Activated naive CD8-positive, alpha-beta T cell treated with anti-CD3 and anti-CD28 coated beads for 36 hours (primary cell): ENCODE measurements at places on chromosomes 16 and 17.

- H3K4me1 ChIP-seq = no peaks in the 10 kb centered on the region
- DNase-seq = no peak
- H3K36me3 ChIP-seq = no peaks in the 10 kb centered on the region
- H3K4me3 ChIP-seq = no peak overlapping the region
- no peaks in the 10 kb centered on the region for H3K27me3 ChIP-seq
These were observed 241.0 kb downstream of the GRIN2A start for GRCh38 chr16:9941245-9941644.

GRCh38 chr17:50203086-50203485 lies 1.7 kb upstream of the COL1A1 start:
- H3K36me3 ChIP-seq = no peaks in the 10 kb centered on the region
- DNase-seq = no peak
- peaks cover 80% of the 10 kb centered on the region for H3K27me3 ChIP-seq
- H3K4me3 ChIP-seq = no peak overlapping the region
- H3K27ac ChIP-seq = no peak overlapping the region
- peaks cover 22% of the 10 kb centered on the region for H3K4me1 ChIP-seq

GRCh38 chr17:44137891-44138709 lies 3.6 kb upstream of the HROB start:
- H3K27ac ChIP-seq = peak overlapping the region; percentile 60
- DNase-seq = peak; percentile 79
- H3K36me3 ChIP-seq = peaks cover 5% of the 10 kb centered on the region
- H3K4me1 ChIP-seq = peaks cover 23% of the 10 kb centered on the region
- H3K27me3 ChIP-seq = peaks cover 6% of the 10 kb centered on the region

DNA sequence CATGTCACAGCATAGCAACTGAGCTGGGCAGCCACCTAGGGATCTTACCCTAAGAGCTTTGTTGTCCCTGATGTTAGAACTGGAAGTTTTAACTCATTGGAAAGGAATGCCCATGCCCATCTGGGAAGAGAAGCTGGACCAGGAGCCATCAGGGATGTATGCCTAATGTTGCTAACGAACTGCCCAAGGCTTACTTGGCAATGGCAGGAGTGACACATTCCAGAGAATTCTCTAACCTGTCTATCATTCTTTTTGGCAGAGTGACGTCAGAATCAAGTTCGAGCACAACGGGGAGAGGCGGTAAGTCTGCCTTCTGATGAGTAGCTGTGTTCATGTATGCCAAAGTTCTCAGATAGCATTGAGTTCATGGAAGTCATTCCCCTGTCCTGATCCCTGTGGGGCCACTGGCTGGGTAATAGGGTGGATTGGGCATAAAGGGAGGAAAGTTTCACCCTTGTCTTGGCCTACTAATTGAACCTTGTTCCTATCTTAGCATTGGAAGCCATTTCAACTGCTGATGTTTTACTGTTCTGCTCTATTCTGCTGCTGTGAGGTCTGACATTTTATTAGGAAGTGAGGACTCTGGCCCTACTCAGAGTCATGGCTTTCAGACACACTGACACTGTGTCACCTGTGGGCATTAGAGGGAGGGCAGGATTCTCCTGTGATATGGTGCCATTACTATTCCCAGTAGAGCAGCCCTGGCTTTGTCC lies 23.7 kb downstream of the MAP3K3 start:
- DNase-seq = no peak
- H3K4me3 ChIP-seq = no peak overlapping the region
- H3K27ac ChIP-seq = no peak overlapping the region

DNA sequence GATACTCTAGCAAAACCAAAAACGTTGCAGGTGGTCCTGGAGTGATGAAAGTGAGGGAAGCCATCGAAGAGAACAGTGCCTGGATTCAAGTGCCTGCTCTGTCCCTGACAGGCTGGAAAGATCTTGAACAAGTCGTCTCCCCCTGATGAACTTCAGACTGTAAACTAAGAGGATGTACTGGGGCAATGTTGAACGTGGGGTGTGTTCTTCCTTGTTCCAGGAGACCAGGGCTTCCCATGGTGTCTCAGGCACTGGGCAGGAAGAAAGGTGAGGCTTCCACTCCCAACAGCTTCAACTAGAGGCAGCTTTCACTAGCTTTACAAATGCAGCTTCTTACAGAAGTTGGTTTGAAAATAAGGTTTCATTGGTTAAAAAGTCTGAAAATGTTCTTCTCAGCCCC lies 21.4 kb upstream of the NF1 start:
- no peak for DNase-seq
- no peak overlapping the region for H3K4me3 ChIP-seq
- no peaks in the 10 kb centered on the region for H3K4me1 ChIP-seq
- no peaks in the 10 kb centered on the region for H3K36me3 ChIP-seq
- no peak overlapping the region for H3K27ac ChIP-seq

- peak overlapping the region; percentile 74 for H3K27ac ChIP-seq
- H3K27me3 ChIP-seq = no peaks in the 10 kb centered on the region
- no peak overlapping the region for H3K4me3 ChIP-seq
- peaks cover 41% of the 10 kb centered on the region for H3K36me3 ChIP-seq
- H3K4me1 ChIP-seq = peaks cover 25% of the 10 kb centered on the region
These were observed 4.3 kb upstream of the GGA2 start for GRCh38 chr16:23514381-23515152.

DNA sequence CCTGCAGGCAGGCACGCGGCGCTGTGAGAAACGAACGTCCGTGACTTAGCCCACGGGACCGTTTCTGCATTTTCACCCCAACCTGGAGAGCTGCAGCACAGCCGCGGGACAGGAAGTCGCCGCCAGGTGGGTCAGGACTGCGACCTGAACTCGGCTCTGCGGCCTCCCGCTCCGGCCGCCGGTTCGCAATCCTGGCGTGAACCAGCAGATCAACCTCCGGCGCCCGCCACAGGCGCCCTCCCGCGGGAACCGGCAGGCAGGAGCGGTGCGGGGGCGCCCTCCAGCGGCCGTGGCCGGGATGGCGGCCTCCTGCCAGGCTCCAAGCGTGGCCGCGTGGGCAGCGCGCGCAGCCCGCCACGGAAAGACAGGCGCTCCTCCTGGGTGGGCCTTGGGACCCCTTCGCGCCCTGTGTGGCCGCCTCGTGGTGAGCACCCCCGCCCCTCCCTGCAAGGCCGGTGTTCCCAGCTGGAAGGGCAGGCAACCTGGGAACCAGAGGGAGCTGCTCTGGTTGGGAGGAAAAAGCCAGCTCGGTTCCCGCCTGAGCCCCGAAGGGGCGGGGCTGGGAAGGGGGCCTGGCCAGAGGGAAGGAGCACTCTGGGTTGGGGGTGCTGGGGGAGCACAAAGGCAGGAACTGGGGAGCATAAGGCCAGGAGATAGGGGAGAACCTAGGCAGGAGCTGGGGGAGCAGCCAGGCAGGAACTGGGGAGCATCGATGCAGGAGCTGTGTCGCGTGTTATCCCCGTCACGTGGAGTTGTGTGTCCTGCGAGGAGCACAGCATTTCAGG lies 28.2 kb downstream of the ACTG1 start:
- H3K27ac ChIP-seq = no peak overlapping the region
- H3K4me3 ChIP-seq = peak overlapping the region; percentile 10
- peak; percentile 92 for DNase-seq
- H3K27me3 ChIP-seq = peaks cover 34% of the 10 kb centered on the region
- H3K4me1 ChIP-seq = peaks cover 20% of the 10 kb centered on the region
- H3K36me3 ChIP-seq = no peaks in the 10 kb centered on the region

GRCh38 chr16:17446661-17447060 lies 24.1 kb downstream of the XYLT1 start:
- H3K36me3 ChIP-seq = peaks cover 7% of the 10 kb centered on the region
- H3K27ac ChIP-seq = no peak overlapping the region
- no peak for DNase-seq
- H3K27me3 ChIP-seq = no peaks in the 10 kb centered on the region
- H3K4me3 ChIP-seq = no peak overlapping the region

DNA sequence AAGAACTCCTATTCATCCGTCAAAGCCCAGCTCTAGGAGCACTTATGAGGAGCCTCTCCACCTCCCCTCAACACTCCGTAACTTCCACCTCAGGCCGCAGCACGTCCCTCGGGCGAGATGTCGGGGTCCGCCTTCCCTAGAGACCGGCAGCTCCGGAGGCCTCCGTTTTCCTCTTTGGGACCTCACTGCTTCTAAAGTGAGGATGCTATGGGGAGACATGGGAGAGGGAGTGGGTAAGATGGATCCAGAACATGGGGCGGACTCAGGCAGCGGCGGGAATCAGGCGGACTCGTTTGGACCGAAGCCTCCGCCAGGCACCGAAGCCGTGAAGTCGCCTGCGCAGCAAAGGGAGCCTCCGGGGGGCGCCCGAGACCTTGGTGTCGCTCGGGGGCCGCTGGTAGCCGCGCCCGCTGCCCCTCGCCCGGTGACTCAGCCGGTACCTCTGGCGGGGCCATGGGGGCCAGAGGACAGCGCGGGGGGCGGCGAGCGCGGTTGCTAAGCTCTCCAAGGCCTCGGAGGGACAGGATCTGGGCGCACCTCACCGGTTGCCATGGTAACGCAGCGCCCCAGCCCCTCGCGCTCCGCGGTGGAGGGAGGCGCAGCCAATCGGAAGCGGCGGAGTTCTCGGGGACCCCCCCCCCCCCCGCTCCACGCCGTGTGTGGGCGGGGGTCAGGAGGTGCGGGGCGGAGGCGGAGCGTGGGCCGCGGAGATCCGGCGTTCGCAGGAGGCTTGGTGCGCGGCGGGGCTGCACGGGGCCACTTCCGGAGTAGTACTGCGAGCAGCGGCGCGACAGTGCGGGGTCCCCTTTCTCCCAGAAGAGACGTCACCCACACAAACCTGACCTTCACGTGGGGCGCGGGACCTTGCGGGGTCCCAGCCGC lies 1.3 kb upstream of the HIC1 start:
- peaks cover 22% of the 10 kb centered on the region for H3K27me3 ChIP-seq
- H3K4me1 ChIP-seq = peaks cover 20% of the 10 kb centered on the region
- H3K27ac ChIP-seq = peak overlapping the region; percentile 77
- H3K36me3 ChIP-seq = peaks cover 6% of the 10 kb centered on the region
- DNase-seq = peak; percentile 89

GRCh38 chr16:49021136-49021535 lies 260.5 kb downstream of the CBLN1 start:
- peaks cover 6% of the 10 kb centered on the region for H3K27me3 ChIP-seq
- no peak for DNase-seq
- no peak overlapping the region for H3K27ac ChIP-seq
- H3K4me1 ChIP-seq = no peaks in the 10 kb centered on the region

- peaks cover 15% of the 10 kb centered on the region for H3K27me3 ChIP-seq
- H3K36me3 ChIP-seq = no peaks in the 10 kb centered on the region
- H3K27ac ChIP-seq = no peak overlapping the region
- H3K4me1 ChIP-seq = peaks cover 22% of the 10 kb centered on the region
These were observed 13.9 kb downstream of the CYB561 start for GRCh38 chr17:63431939-63432804.

- peaks cover 19% of the 10 kb centered on the region for H3K4me1 ChIP-seq
- DNase-seq = no peak
- peak overlapping the region; percentile 16 for H3K4me3 ChIP-seq
- H3K27me3 ChIP-seq = no peaks in the 10 kb centered on the region
- H3K36me3 ChIP-seq = no peaks in the 10 kb centered on the region
These were observed 7.9 kb downstream of the QPRT start for GRCh38 chr16:29686740-29687332.

DNA sequence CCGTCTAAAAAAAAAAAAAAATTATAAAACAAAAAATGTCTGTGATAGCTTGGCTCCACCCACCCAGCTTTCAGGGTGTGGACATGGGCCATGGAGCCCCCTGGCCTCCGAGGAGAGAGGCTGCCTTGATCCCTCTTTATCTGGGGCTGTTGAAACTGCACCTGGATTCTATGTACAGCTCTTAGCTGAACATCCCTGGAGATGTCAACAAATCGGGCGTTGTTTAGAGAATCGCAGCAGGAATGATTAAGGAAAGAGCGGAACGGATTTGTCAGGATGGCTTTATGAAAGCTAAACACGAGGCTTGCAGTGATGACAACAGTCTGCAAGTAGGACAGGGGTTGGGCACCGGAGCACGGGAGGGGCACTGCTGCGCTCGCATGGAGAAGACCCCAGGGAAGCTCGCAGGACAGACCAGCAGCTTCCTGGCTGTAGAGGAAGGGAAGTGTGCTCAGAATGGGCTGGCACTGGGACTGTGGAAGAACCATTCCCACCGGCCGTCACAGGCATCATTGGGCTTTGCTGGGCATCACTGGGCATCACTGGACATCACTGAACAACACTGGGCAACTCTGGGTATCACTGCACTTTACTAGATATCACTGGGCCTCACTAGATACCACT lies 195.8 kb upstream of the FOXF1 start:
- H3K4me3 ChIP-seq = no peak overlapping the region
- H3K4me1 ChIP-seq = no peaks in the 10 kb centered on the region
- DNase-seq = no peak
- H3K27me3 ChIP-seq = peaks cover 16% of the 10 kb centered on the region

DNA sequence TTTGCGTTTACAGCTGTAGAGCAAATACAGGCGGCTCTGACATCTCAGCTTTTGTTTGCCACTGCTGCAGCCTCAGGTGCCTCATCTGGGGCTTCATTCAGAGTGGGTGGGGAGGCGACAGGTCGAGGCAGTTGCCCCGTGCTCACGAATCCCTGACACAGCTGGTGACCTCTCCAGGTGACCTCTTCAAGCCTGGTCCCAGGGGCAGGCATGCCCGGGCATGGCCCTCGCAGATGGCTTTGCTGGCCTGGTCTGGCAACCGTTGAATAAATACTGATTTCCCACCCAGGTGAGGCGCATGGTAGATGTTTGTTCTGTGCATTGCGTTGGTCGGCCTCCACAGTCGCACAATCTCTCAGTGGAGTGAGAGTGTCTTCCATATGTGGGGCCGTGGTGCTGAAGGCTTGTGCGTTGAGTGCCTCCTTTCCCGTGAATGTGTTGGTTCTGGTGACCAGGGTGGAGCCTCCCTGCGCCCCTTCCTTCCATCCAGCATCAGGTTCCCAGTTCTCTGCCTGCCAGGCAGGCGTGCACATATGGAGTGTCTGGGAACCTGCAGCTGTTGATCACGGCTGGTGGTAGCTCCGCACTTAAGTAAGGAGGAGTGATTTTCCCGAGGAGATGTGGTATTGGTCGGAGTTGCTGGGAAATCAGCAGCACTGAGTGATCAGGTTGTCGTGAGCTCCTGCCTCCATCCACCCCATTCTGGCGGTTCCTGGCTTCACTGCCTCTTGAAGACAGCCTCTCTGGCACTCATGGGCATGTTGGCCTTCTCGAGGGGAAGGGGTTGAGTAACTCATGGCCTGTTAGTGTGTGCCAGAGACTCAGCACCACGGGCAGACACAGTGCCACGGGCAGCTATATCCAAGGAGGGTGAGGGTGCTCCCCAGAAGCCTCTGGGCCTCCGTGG lies 149.7 kb downstream of the RPTOR start:
- H3K4me1 ChIP-seq = peaks cover 35% of the 10 kb centered on the region
- DNase-seq = no peak
- no peak overlapping the region for H3K27ac ChIP-seq
- H3K36me3 ChIP-seq = peaks cover 7% of the 10 kb centered on the region
- no peaks in the 10 kb centered on the region for H3K27me3 ChIP-seq

- no peak overlapping the region for H3K27ac ChIP-seq
- H3K36me3 ChIP-seq = no peaks in the 10 kb centered on the region
- no peaks in the 10 kb centered on the region for H3K27me3 ChIP-seq
- H3K4me3 ChIP-seq = no peak overlapping the region
These were observed 1.0 kb upstream of the KRTAP4-2 start for GRCh38 chr17:41178843-41179616.

- H3K4me3 ChIP-seq = no peak overlapping the region
- peaks cover 24% of the 10 kb centered on the region for H3K36me3 ChIP-seq
- no peak for DNase-seq
- no peaks in the 10 kb centered on the region for H3K27me3 ChIP-seq
- no peak overlapping the region for H3K27ac ChIP-seq
These were observed 14.9 kb downstream of the RHOT1 start for GRCh38 chr17:32157225-32157624.

- H3K36me3 ChIP-seq = no peaks in the 10 kb centered on the region
- H3K4me1 ChIP-seq = no peaks in the 10 kb centered on the region
- no peak overlapping the region for H3K27ac ChIP-seq
- H3K27me3 ChIP-seq = peaks cover 12% of the 10 kb centered on the region
- H3K4me3 ChIP-seq = no peak overlapping the region
- DNase-seq = no peak
These were observed 44.6 kb downstream of the SOX8 start for GRCh38 chr16:1026057-1026783.
